Activated CD8-positive, alpha-beta memory T cell treated with anti-CD3 and anti-CD28 coated beads for 4 hours (primary cell): ENCODE measurements at places on chromosomes 1 and 21.

DNA sequence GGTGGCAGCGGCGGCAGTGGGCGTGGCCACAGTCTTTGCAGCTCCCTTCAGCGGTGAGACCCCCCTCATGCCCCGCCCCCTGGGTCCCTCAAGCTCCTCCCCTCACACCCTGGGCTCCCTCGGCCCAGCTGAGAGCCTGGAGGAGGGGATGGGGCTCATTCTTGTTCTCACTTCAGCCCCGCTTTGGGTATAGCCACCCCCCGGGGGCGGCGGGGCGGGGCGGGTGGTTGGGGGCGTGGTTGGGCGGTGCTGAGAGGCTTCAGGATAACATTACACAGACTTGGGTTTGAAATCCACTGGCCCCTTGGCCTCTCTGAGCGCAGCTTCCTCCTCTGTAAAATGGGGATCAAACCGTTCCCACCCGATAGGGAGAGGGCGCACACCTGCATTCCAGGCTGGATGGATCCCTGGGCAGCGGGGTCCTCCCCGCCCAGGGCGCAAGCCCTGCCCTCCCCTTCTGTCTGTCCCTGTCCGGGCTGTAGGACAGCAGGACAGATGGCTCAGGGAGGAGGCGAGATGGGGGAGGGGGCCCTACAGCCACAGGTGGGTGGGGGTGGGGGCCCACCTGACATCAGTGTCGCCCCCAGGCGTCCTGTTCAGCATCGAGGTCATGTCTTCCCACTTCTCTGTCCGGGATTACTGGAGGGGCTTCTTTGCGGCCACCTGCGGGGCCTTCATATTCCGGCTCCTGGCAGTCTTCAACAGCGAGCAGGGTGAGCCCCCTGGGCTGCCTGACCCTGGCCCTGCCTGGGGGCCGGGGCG, 5.1 kb downstream of the CLCNKA start:
- DNase-seq, result no peak

- no peak for DNase-seq
Measured at GRCh38 chr1:200886594-200886993, 8.1 kb upstream of the INAVA start.

DNA sequence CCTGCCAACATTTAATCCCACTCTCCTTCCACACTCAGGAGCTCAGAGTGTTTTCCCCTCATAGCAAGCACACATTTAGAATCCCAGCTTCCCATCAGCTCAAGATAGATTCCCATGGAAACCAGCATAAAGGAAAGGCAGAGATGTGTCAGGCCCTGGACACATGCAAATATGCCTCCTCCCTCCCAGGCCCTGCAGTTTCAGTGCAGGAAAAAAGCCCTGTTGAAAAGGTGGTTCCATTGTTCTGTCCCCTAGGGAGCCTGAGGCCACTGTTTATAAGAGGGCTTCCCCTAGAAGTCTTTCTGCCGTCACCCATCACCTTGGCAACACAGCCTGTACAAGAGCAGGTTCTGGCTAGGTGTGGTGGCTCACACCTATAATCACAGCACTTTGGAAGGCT, 3.6 kb downstream of the CACNA1S start:
- no peak for DNase-seq

GRCh38 chr1:178411756-178412399, 84.9 kb downstream of the CLEC20A start:
- DNase-seq, result no peak

DNA sequence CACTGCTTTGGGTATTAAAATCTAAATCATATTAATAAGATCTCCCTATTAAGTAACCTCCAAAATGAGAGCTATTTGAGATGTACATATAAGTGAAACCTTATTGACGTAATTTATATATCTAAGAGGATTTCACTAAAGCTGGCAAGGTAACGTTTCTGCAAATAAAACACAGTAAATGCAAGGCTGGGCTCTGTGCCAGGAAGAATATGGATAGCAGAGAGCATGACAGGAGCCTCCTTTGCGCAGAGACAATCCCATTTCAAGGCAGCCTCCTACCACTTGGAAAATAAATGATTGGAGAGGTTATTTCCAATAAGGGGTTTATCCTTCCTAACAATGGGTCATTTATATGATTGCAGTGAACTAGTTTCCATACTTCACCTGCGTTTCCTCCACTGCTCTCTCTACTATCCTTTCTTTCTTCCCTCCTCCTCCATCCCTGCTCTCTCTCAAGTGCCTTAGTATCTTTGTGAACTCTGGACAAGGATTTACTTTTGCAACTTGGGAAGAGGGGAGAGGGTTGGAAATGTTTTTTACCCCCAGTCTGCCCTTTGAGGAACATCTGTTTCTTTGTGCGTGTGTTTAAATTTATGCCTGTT, 3.0 kb upstream of the NFIA start:
- no peak for DNase-seq

- DNase-seq, result no peak
Measured at GRCh38 chr1:154765970-154766369, 104.1 kb downstream of the KCNN3 start.

GRCh38 chr1:36710951-36711350, 228.2 kb upstream of the CSF3R start:
- no peak for DNase-seq

DNA sequence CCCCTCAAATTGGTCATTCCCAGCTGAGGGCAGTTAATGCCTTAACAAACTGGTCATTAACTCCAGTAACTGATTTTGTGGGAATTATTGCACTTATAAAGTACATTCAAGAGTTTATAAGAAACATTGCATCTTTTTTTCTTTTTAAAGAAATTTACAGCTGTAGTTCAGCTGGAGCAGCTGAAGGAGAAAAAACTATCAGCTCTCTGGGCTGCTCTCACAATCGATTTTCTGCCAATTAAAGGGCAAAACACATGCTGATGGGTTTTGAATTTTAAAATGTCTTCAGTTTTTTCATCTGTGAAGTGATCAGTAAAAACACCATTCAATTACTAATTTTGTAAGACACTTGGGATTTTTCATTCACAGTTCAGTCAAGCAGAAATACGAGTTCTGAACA, 74.7 kb downstream of the KIFAP3 start:
- no peak for DNase-seq

- no peak for DNase-seq
Measured at GRCh38 chr1:100184536-100184935, 6.5 kb upstream of the LRRC39 start.

DNA sequence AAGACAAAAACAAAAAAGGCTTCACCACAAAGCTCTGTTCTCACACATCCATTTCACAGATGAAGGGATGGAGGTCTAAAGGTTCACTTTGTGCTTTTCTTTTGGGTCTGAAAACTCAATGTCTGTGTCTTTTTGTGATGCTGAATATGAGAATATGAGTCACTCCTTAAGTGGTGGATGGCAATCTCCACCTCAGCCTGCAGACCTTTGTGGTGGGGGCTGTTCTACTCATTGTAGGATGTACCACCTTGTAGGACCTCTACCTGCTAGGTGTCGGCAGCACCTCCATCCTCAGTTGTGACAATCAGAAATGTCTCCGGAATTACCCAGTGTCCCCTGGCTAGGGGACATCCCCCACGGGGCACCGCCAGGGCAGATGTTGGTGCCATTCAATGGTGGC, 42.8 kb downstream of the UBASH3A start:
- DNase-seq, result no peak

DNA sequence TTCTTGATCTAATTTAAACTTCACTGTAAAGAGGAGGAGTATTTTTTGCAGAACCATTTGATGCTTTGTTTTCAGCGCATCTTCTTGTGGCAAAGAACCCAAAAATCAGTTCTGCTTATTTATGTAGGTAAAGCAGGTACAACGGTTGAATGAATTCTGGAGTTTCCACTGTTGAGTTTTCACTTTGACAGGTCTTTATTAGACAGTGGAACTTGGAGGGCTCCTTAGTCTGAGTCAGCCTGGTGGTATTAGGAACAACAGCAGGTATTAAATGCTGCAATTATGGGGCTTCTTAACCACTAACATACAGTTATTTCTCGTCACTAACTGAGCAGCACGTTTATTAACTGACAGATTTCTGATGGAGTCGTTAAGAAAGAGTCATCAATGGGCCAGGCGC, 1.2 kb downstream of the LRIG2 start:
- no peak for DNase-seq

- no peak for DNase-seq
Measured at GRCh38 chr1:193140254-193140653, 18.4 kb downstream of the CDC73 start.

DNA sequence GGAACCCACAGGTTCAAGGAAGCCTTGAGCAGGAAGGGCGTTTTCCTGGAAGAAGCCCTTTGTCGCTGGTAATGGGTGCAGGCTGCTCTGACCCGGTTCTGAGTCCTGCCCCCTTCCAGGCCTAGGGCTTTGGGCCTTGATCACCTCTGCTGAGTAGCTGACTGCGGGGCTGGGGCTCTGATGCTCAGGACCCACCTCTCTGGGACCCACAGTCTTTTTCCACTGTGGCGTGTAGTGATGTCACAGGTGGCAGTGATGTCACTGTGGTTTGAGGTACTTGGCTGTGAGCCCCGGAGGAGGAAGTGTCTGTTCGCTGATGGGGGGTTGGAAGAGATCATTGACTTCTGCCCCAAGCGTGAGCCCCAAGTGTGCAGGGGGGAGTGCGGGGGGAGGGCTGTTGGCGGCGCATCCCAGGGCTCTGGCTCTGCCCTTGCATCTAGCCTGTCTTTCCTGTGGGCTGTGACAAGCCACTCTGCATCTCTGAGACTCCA, 6.9 kb downstream of the TNFRSF1B start:
- peak; percentile 95 for DNase-seq
